Panc1 (cell line): ENCODE measurements at places on chromosomes 5 and 9. TPM values are rescaled to one million over a fixed set of nuclear protein-coding genes. Genes with fewer than 3 reads are reported as not detected.

The CDH9 gene
- total RNA-seq = 0.10 TPM

The TMOD1 gene
- 1.4 TPM for total RNA-seq

The SLC45A2 gene
- not detected for total RNA-seq

The SLC25A46 gene
- 34.5 TPM for total RNA-seq

The HRH2 gene
- total RNA-seq = 0.33 TPM
